ENCODE measurements at places on chromosomes 6 and 20.

GRCh38 chr20:57525328-57526086 lies 567 bp upstream of the CTCFL start:
- no peak for DNase-seq

DNA sequence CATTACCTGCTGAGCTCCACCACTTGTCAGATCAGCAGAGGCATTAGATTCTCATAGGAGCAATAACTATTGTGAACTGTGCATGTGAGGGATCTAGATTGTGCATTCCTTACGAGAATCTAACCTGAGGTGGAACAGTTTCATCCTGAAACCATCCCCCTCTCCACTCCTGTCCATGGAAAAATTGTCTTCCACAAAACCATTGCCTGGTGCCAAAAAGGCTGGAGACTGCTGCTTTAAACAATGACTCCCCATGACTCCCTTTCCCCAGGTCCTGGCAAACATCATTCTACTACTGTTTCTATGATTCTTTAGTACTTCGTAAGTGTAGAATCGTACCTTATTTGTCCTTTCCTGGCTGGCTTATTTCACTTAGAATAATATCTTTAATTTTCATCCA lies 9.7 kb upstream of the DYNLRB1 start:
- no peak for DNase-seq

GRCh38 chr6:11685481-11686093 lies 93.0 kb downstream of the ADTRP start:
- DNase-seq, result no peak

DNA sequence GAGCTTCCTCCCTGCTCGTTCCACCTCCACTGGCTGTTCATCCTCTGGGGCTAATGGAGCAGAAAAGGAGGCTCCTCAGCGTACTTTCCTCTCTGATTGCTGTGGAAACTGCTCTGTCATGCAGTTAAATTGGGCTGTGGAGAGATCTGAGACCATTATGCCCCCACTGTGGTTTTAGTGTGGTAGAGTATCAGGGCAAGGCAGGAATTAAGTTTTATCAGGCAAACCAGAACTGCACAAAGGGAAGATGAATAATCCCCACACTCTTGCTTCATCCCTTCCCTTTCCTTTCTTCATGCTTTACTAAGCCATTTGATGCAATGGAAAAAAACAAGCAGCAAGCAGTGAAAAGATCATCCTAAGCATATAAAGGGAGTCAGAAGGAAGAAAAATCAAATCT lies 11.9 kb upstream of the ME1 start:
- DNase-seq, result no peak

- DNase-seq, result no peak
Observed at GRCh38 chr6:118709859-118710350, 58.5 kb upstream of the CEP85L start.

GRCh38 chr6:108434222-108434621 lies 126.5 kb upstream of the FOXO3 start:
- DNase-seq, result no peak

DNA sequence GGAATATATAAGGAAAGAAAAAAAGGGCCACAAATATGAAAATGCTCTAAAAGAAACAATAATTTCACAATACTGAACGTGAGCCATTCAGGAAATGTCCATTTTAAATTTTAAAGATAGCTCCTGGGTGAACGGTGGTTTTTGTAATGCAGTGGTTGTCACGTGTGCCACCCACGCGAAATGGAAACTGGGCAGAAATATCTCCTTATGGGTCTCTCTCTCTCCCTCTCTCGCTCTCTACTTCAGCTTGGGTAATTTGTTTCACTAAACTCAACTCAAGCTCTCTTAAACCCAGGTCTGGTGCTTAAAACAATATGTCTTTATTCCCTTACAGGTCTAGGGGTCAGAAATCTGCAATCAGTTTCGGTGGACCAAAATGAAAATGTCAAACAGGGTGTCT lies 150.8 kb downstream of the OR2B2 start:
- no peak for DNase-seq

GRCh38 chr6:115133790-115134189 lies 791.0 kb upstream of the HS3ST5 start:
- DNase-seq, result no peak

GRCh38 chr6:18371656-18372055 lies 15.5 kb upstream of the RNF144B start:
- no peak for DNase-seq

GRCh38 chr6:83878902-83879644 lies 19.6 kb downstream of the CYB5R4 start:
- DNase-seq, result no peak

GRCh38 chr6:33392595-33392948 lies 949 bp downstream of the KIFC1 start:
- no peak for DNase-seq

GRCh38 chr6:150915880-150916265 lies 50.4 kb downstream of the MTHFD1L start:
- DNase-seq, result no peak

DNA sequence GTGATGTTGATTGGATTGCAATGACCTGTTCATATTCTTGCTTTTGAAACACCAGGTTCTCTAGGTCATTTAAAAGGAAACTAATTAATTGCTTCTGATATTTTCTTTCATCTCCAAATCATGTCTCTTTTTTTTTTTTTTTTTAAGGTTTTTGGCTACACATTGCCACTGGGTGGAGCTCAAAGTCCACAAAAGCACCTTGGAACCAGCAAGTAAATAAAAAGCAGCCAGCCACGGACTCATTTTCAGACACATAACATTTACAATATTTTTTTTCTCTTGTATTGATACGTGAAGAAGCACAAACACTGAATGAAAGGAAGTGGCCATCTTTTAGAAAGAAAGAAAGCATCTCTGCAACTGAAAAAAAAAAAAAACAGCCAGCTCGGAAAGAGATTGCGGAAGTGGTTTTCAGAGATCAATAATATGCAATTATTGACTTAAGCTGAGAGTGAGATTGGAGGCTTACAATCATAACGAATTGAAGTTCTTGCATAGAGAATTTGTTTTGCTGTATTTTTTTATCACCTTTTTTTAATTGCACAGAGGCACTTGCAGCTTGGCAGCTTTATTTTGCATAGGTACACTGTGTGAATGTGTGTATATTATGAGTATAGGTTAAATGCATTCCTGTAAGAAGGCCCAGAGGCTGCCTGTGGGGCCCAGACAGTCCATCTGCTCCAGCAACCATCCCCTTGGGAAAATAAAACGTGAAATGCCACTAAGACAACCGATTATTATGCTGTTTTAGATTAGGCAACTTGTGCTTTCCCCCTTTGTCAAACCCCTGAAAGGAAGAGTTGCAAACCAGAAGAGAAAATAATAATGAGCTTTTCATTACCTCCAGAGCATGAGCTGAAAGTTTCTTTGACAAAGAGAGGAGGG lies 28.2 kb downstream of the CGA start:
- DNase-seq, result no peak

GRCh38 chr20:32845786-32846185 lies 12.9 kb upstream of the EFCAB8 start:
- no peak for DNase-seq

GRCh38 chr6:90393232-90393884 lies 96.7 kb upstream of the BACH2 start:
- DNase-seq, result peak; percentile 42

GRCh38 chr6:133973109-133973971 lies 20.3 kb downstream of the TBPL1 start:
- DNase-seq, result no peak

DNA sequence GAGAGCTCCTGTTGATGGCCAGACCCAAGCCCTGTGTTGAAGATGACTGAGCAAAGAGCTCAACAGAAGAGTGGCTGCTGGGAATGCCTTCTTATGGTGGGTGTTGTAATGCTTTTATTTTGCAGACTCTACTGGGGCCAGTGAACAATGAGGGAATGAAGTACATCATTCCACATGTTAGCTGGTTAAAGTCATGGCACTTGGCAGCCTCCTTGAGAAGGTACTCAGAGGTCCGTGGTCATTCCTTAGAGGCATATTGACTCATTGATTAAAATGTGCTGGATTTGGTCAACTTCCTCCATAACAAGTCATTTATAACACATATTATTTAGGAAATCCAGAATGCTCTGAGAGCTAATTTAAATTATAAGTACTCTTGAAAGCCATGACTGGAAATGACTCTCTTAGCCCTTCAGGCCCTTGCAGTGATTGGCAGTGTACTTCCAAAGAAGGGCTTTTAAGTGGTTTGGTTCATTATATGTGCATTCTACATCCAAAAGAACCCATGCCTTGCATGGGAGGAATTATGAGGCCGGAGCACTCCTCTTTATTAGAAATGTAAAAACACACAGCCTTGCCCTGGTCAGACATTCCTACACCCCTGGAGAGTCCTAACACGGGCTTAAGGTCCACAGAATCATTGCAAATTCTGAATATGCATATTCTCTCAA lies 976.9 kb downstream of the KIF16B start:
- DNase-seq, result no peak

DNA sequence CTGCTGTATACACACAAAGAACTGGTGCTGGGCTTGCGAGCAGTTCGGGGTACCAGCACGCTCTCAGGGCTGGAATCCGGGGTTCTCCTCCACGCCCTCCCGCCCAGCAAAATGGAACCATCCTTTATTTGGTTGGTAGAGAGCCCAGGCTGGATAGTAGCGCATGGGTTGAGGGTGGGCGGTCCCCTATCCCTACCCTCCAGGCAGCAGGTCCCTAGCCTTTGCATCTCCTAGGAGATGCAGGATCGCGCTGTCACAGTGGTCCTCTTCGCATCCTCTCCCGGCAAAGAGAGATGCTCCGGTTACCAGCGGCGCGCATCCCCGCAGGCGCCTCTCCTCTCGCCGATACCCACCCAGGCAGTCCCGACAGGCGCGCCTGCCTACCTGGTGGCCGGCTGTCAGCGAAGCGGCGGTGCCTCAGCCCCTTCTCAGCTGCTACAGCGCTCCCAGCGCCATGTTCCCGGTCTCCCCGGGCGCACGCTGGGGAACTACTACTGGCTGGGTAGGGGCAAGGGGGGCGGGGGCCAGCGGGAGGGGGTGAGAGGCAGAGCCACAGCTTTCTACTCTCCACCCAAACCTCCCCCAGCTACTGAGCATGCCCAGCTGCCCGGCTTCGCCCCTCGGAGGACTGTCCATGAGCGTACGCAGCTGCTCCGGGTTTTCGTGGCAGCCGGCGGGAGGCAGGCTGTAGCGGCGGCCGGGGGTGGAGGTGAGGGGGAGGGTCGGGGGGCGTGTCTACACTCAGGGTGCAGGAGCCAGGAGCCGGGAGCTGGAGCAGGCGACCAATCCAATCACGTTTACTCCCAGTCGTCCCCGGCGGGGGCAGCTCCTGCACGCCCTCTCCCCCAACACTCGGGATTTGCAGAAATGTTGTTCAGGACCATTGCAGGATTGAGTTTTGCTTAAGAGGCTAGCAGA lies at the start of gene PAK5:
Gene PAK5, minus strand, starts transcription at position 699 of the 918 bp plus-strand sequence. CDS start 194,748 bp downstream, outside the sequence.
- no peak for DNase-seq

- no peak for DNase-seq
Observed at GRCh38 chr6:111823831-111824607, 49.2 kb downstream of the FYN start.

GRCh38 chr6:156598855-156599180 lies 178.4 kb upstream of the ARID1B start:
- DNase-seq, result no peak

DNA sequence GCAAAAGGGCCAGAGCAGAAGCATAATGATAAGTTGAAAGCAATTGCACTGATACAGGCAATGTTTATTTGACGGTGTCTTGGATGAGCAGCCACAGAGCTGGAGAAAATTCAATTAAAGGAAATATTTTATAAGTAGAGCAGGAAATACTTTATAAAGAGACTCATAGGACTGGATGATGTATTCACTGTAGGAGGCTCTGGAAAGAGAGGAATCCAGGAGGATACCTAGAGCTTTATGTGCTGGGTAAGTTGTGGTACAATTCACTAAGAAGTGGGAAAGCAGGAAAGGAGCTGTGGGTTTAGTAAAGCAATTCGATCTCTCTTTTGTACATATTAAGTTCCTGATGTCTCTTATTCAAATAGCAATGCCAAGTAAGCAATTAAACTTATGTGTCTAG lies 86.3 kb downstream of the C6orf118 start:
- no peak for DNase-seq

DNA sequence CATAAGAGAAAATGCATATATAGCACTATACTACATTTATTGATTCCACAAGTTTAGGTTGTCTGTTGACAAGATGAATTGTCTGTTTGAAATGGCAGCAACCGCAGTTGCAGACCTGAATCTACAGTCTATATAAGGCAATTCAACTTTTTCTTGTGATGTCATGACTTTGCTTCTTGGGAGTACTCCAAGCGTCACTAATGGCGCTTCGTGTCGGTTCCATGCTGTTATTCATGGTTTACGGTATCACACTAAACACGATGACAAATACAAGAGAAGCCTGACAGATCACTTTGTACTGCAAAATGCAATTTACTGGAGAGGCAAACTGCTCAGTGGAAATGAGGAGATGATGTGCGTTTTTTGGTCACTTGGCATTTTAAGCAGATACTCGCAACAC lies 280.3 kb upstream of the TCF21 start:
- no peak for DNase-seq

DNA sequence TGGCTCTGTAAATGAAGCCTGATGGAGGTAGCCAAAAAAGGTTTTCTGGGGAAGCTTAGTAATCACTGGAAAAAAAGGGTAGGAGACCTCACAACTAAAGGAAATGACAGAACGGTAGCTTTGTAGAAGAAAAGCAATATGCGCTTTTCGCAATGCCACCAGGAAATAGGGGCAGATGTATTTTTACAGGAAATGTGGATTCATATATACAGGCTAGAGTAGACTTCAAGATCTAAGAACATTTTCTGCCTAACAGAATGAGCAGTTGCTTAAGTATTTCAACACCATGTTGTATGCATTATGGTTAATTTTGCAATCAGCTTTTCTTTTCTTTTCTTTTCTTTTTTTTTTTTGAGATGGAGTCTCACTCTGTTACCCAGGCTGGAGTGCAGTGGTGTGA lies 219.6 kb downstream of the CD83 start:
- DNase-seq, result no peak

- DNase-seq, result peak; percentile 76
Observed at GRCh38 chr6:15526212-15526701, 136.6 kb downstream of the DTNBP1 start.

- DNase-seq, result peak; percentile 6
Observed at GRCh38 chr20:40494248-40494647, 194.8 kb downstream of the MAFB start.

DNA sequence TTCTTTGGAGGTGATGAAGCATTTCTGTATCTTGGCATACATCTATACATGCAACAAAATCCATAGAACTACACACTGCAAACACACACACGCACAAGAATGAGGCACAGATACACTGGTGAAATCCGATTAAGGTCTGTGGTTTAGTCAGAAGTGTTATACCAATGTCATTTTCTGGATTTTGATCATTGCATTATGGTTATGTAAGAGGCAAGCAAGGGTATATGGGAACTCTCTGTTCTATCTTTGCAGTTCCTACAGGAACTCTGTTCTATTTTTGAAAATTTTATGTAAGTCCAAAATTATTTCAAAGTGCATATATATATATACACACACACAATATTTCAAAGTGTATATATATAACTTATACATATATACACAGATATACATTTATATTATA lies 101.7 kb downstream of the SYNDIG1 start:
- no peak for DNase-seq

GRCh38 chr6:157770946-157771345 lies 52.1 kb upstream of the SNX9 start:
- DNase-seq, result no peak

Measured in gastrocnemius medialis (tissue), 4 donors.